ENCODE measurements at places on chromosomes 5 and 9. TPM values are rescaled to one million over a fixed set of nuclear protein-coding genes. Genes with fewer than 3 reads are reported as not detected.
A peak's percentile ranks its signal among the peaks of the same experiment; 100 is the strongest.

GRCh38 chr5:171927345-171927941 is 79.0 kb downstream of the FBXW11 start:
- DNase-seq: no peak

DNA sequence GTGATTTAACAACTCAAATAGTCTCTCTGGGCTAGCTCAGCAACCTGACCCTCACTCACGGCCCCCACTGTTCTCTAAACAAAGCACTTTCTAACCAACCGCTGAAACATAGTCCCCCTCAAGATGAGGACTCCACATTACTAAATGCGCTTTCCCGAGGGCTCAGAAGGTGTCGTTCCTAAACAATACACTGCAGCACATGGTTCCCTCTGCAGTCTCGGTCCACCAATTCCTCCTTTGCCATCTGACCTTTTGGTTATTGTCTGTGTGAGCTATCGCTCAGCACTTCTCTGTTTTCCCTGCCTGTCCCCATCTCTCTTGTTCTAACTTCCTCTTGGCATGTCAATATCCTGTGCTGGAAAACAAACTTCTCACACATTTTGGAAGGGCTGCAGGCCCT is 7.2 kb downstream of the EPB41L4A start:
- no peak for DNase-seq

The PCDHGA3 gene
- total RNA-seq: 0.39 TPM

The ZDHHC11 gene
- 2.7 TPM for total RNA-seq

The SH3TC2 gene
- total RNA-seq: 0.47 TPM

The LTC4S gene
- 8.7 TPM for total RNA-seq

DNA sequence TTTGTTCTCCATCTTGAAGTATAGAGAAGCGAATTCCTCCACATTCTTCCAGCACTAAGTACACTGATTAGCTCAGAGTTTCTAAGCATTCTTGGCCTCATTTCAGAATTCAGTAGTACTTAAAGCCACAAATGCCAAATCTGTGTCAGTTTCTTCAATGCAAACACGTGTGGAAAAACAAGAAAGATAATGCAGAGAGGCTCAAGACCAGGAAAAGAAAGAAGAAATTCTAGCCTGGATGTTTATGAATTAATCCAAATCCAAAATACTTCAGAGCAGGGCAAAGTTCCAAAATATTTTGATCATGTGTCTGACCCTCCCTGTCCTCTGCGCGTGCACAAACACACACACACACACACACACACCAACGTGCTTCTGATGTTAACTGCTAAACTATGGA is 457.6 kb downstream of the SLCO4C1 start:
- DNase-seq: no peak

GRCh38 chr9:78573205-78573604 is 276.3 kb downstream of the PSAT1 start:
- no peak for DNase-seq

The RGMB gene
- total RNA-seq: 53.9 TPM

The PDZD2 gene
- 1.6 TPM for total RNA-seq

DNA sequence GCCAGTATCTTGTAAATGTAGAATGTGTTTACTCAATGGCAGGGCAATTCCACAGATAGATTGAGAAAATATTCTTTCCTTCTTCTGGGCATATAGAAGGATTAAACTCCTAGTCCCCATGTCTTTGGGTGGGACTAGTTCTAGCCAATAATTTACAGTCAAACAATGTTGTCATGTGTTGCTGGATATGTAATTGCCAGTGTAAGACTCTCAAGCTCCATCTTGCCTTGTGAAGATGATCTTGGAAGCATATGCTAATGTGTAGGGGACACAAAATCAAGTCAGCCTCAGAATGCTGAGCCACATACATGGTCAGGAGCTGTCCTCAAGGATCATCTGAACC is 386.9 kb downstream of the CETN3 start:
- DNase-seq: no peak

The S1PR3 gene
- 3.2 TPM for total RNA-seq

- peak; percentile 51 for DNase-seq
Measured at GRCh38 chr5:140108093-140109017, 5.6 kb upstream of the PURA start.
